Amygdala (tissue), 56 donors: ENCODE measurements at places on chromosomes 3 and 15.
A peak's percentile ranks its signal among the peaks of the same experiment; 100 is the strongest.

DNA sequence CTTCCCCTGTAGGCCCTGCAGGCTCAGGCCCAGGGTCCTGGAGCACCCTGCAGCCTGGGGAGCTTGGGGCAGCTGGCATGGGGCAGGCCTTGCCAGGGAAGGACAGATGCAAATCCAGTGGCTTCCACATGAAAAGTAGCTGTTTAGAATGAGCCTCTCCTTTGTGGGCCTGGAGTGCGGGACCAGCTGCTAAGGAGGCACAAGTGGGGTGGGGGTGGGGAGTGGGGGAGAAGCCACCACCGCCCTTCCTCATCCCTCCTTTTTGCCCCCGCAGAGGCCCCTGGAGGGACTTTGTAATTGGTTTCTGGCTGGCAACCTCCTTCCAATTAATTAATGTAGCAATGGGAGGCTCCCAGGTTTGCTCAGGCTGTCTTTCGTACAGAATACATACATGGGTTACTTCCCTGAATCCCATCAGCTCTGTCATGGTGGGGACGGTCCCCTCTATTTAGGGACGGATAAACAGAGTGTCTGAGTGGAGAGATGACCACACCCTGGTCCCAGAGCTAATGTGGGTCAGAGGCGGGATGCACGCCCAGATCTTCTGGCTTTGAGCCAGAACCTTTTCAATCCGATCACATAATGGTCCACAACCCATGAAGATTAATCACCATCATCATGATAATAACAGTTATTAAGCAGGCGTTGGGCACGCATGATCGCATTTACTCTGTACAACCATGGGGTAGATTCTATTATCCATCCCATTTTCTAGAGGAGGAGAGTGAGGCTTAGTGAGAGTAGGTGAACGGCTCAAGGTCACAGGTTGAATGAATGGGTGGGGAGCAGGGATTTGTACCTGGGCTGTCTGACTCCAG, 6.2 kb downstream of the CORO2B start:
- no peak for DNase-seq

DNA sequence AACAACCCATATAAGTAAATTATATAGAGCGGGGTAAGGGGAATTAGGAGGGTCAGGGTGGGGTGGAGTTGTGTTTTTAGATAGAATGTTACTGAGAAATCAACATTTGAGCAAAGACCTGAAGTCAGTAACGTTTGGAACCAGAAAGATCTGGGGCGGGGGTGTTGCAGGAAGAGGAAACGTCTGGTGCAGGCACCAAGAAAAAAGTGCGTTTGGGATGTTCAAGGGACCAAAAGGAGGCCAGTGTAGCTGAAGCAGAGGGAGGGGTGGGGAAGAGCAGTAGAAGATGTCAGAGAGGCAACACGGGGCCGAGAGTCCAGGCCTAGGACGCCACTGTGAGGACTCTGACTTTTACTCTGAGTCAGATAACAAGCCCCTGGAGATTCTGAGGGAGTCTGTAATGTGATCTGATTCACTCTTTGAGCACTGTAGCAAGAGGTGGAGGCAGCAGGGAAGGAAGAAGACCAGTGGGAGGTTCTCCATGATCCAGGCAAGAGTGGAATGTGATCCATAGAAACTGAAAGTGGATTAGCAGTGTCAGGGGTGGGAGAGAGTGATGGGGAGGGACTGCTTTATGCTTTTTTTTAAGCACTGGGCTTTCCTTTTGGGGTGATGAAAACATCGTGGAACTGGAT, 179.3 kb upstream of the CHRM5 start:
- no peak for DNase-seq

DNA sequence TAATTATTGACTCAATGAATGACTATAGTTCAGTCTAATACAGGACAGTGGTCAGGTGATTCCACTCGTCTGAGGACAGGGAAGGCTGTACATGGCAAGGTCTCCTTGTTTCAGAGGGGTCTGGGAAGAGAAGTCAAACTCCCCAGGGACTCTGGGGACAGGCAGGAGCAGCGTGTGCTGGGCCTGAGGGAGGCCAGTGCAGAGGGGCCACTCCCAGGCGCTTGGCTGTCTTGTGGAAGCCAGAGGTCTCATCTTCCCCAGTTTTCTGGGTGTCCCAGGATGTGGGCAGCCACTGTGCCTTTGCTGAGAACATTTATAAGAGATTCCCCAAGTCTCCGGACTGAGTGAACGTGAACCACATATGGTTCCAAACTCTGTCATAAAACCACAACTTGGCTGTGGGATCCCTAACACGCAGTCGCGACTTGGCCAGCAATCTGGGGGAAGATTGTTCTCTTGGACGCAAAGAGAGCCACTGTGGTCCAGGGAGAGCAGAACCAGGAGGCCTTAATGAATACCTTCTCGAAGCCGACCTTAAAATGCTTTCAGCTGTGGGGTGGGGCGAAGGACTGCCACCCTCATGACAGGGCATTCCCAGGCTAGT, 30.4 kb downstream of the BHLHE40 start:
- DNase-seq, result no peak

DNA sequence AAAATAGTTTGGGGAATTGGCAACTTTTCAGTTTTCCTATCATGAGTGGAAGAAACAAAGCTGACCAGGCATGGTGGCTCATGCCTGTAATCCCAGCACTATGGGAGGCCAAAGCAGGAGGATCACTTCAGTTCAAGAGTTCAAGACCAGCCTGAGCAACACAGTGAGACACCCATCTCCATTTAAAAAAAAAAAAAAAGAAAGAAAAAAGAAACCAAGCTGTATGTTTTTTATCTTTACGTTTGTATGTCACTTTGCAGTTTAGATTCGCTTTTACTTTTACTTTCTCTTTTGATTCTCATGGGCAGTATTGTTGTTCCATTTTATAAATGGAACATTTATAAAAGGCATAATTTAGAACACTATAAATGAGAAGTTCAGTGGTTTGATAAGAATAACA, 31.2 kb upstream of the TNIK start:
- no peak for DNase-seq

- DNase-seq, result no peak
These were observed 25.8 kb downstream of the ST6GAL1 start for GRCh38 chr3:186955898-186956696.

- no peak for DNase-seq
These were observed 37.1 kb downstream of the FAM240A start for GRCh38 chr3:46649436-46649835.

- no peak for DNase-seq
These were observed 14.8 kb downstream of the UBP1 start for GRCh38 chr3:33425453-33425852.

DNA sequence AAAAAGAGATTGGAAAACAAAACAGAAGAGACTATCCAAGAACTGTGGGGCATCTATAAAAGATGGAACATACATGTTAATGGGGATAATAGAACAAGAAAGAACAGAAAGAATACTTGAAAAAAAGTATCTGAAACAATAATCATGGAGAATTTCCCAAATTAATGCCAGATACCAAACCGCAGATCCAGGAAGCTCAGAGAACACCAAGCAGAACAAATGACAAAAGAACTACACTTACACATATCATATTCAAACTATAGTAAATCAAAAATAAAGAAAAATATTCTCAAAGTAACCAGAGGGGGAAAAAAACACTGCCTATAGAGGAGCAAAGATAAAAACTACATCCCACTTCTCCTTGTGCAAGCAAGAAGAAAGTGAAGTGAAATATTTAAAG, 40.0 kb downstream of the CLASP2 start:
- no peak for DNase-seq

GRCh38 chr15:84616235-84616634, 15.4 kb downstream of the ZSCAN2 start:
- DNase-seq, result no peak

DNA sequence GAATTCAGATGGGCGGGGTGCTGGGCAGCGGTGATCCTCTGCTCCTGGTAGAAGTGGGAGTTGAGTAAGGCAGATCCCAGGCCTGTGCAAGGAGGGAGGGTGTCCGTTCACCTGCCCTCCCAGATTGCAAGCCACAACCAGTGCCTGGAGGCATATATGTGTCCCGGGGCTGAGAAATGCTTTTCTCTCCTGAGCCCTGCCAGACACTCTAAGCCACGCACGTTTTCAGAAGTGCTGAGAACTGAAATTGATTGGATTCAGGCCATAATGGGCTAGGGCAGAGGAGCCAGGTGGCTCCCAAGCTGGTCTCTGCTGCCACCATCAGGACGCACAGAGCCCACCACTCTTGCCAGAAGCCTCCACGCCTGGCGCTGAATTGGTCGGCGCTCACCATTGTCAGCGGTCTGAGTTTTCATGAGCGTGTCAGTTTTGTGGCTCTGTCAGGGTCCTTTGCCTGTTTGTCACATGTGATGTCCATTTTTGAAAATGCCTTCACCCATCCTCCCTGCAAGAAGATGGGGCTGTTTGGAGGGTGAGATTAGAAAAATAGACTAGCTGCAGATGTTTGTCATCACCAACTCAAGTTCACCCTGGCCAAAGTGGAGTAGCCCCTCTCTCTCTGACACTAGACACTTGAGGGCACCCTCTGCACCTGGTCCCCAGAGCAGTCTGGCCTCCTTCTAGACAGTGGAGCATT, 15.4 kb upstream of the BFSP2 start:
- DNase-seq, result peak; percentile 22

- DNase-seq, result no peak
These were observed 134.2 kb upstream of the SATB1 start for GRCh38 chr3:18559331-18559842.

DNA sequence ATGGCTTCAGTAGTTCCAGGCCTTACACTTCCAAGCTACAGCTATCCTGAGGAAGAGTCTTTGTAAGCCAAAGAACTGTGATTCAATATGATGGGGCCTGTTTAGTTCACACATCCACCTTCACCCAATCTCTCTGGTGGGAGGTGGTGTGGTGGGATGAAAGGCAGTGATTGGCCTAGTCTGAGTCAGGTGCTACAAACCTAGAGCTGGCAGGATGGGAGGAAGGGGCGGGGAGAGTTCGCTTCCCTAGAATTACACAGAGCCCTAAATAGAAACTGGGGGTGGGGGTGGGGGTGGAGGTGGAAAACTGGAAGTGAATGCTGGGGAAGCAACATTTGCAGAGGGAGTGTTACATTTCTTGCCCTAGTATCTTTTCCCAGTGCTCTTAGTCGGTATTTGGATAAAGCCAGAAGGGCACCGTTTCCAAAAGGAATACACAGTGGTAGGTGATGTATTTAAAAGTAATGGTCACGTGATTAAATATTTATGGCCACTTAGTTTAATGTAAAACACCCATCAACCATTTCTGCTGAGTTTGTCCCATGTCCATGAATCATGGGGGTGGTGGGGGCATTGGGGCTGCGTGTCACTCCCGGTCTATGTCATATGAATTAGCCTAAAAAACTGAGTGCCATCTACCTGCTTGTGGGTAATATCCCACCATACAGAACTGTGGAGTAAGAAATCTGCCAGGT, 247.6 kb upstream of the PROK2 start:
- no peak for DNase-seq

- no peak for DNase-seq
These were observed 8.9 kb downstream of the INSYN1 start for GRCh38 chr15:73744293-73744692.

- DNase-seq, result no peak
These were observed 95.5 kb downstream of the CACNA2D3 start for GRCh38 chr3:54217828-54218227.

- no peak for DNase-seq
These were observed 66.2 kb upstream of the TPM1 start for GRCh38 chr15:62976301-62976881.

DNA sequence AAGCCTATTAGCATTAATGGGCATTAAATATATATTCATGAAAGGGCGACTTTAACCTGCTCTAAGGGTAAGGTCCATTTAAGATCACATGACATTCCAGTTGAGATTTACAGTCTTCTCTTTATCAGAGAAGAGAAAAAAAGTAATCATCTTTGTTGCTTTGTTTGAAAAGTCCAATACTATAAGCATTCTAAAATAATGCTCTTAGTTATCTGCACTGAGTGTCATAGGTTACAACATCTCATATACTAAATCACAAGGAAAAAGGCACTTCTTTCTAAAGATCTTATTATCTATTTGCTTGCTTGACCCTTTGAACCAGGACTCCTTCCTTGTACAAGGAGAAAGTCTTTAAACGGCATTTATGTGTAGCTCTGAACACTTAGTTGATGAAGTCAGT, 1.4 kb downstream of the TMEM207 start:
- no peak for DNase-seq

DNA sequence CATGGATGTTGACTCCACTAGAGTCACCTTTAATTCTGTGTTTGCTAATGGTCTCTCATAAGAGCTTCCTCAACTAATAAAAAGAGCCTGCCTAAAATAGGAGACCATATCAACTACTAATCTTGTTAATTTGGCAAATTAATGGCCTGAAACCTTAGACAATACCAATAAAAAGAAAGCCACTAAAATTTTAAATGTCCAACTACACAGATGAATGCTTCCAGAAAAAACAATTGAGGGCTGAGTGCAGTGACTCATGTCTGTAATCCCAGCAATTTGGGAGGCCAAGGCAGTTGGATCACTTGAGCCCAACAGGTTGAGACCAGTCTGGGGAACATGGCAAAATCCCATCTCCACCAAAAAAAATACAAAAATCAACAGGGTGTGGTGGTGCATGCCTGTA, 230.9 kb downstream of the NSUN3 start:
- no peak for DNase-seq

DNA sequence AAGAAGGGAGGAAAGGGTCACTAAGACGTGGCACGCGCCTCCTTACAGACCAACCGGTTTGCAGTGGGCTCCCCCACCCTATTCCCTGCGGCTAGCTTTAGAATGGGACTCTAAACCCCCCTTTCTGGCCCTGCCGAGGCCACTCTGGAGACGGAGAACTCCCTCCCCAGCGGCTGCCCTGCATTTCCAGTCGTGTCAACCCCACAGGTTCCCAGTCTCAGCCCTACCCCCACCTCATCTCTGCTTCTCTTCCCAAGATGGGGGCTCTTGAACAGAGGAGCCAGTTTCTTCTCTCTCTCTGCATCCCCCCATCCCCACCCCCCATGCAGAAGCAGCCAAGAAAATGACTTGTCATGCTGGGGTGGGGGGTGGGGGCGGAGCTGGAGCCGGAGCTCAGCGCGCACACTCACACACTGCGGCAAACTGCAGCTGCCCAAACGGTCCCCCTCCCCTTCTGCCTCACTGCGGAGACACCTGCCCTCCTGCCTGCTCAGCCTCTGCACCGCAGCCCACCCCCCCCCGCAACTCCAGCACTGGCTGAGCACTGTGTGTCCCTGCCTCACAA, 871 bp downstream of the MAP1A start:
- no peak for DNase-seq

- no peak for DNase-seq
These were observed 59.5 kb upstream of the SLC6A1 start for GRCh38 chr3:10933021-10933420.

DNA sequence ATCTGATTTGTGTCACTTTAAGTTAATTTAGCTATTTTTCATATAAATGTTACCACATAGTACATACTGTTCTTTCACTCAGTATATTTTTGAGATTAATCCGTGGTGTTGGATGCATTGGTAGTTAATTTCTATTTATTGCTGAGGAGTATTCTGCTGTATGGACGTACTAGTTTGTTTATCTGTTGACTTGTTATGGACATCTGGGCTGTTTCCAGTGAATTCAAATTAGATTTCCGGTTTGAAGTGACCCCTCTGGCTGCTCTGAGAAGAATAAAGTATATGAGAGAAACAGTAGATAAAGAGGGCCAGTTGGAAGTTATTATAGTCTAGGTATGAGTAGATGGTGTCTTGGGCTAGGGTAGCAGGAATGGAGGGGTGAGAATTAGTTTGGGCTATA, 15.6 kb downstream of the KAT2B start:
- DNase-seq, result no peak
